ENCODE measurements at places on chromosomes 13 and 19.

- no peak for DNase-seq
Measured at GRCh38 chr19:28301463-28301862, 911.5 kb downstream of the UQCRFS1 start.

DNA sequence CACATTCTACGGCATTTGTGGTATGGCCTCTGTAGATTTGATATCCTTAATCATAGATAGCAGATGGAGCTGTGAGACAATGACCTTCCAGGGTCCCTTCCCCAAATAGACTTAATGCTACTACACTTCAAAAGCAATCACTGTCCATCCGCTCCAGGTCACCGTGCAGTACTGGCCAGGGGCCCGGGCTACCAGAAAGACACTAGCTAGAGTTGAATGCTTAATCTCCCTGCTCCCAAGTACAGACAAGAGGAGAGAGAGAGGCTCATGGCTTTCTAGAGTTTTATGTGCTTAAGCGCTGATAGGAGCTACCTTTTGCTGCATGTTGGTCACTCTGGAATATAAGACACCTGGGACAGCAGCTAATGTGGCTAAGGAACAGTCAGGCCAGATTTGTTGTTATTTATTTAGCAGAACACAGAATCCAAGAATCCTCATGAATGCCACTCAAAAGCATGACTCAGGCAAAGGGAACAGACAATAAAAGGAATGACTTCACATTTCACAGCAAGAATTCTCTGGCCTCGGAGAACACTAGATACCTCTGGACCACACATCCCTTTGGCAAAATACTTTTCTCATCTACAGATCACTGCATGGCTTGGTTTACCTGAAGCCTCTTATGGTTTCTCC, 165.0 kb downstream of the LACC1 start:
- no peak for DNase-seq

DNA sequence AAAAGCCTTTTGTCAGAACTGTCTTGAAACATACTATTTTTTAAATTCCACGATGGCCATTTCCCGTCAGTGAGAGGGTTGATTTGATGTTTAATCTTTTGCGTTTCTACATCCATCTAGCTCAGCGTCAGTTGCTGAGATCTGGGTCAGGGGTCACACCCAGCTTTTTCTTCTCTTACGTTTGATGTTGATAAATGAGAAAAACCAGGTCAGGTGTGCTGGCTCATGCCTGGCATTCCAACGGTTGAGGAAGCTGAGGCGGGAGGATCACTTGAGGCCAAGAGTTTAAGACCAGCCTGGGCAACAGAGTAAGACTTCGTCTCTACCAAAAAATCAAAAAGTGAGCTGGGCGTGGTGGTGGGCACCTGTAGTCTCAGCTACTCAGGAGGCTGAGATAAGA, 168.9 kb downstream of the PTPRS start:
- no peak for DNase-seq

- no peak for DNase-seq
Measured at GRCh38 chr13:39524795-39525194, 78.2 kb downstream of the LHFPL6 start.

DNA sequence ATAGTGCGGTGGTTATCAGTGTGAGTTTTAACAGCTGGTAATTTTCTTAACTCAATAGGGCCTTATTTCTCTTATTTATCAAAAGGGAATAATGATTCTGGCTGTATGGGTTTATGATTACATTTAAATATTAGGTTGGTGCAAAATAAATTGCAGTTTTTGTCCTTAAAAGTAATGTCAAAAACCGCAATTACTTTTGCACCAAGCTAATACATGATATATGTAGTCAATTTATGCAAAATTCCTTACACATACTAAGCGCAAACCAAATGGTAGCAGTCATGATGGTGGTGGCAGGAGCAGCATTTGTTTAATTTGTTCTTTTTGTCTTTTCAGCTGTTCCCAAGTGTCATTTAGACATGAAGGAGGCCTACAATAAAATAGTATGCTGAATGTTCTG, 1777.1 kb downstream of the OLFM4 start:
- DNase-seq, result no peak

GRCh38 chr19:2734589-2735288, 5.1 kb downstream of the SLC39A3 start:
- no peak for DNase-seq

Data from cortex of kidney (tissue), 1 donor.